AG08396 (cell line): ENCODE measurements at places on chromosomes 2 and 18.

DNA sequence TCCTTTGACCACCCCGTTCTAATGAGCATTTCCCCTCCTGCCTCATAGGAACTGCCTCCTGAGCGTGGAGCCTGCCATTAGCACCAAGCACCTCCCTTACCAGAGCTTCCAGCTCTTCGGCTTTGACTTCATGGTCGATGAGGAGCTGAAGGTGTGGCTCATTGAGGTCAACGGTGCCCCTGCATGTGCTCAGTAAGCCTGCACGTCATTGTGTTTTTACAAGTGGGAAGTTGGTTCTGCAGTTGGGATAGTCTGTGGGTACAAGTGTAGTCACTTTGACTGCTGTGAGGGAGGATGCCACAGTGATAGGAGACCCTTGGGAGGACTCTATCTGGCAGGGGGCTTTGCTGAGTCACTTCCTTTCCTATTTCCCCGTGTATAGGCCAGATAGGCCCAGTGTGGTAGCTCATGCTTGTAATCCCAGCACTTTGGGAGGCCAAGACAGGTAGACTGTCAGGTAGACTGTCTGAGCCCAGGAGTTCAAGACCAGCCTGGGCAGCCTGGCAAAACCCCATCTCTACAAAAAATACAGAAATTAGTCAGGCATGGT is 22.0 kb upstream of the POLR1B start:
- no peak for DNase-seq

DNA sequence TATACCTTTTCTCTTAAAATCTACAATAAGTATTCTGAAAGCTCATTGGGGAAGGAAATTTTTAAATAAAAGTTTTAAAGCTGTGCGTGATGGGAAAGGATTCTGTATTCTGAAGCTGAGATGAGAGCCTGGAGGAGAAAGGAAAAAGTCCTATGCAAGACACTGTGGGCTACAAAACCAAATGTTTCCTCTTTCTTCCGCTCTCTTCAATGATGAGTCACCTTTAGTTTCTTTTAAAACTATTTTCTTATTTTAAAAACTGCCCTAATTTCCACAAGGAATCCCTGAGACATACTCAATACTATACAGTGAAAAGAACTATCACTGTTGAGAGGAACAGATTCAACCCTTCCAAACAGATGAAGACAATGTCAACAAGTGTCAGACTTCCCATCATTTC is 87.4 kb downstream of the INO80D start:
- no peak for DNase-seq

DNA sequence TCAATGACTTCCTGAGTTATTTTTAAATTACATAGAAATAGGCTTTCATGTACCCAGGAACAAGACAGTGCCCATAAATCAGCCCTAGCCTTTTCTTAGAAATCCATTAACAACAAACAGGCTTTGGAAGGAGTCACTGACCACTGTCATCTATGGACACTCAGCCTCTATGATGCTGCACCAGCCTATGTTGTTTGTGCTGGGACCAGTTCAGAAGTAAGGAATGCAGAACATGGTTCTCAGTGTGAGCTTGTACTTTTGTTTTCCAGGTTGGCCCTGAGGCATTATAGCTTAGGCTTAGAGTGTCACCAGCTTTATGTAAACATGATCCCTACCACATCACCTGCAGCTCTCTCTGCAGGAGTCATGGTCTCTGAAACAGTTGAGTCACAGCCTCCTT is 335.7 kb upstream of the CDH7 start:
- no peak for DNase-seq

- DNase-seq, result no peak
Measured at GRCh38 chr2:25201265-25201664, 32.9 kb upstream of the POMC start.

DNA sequence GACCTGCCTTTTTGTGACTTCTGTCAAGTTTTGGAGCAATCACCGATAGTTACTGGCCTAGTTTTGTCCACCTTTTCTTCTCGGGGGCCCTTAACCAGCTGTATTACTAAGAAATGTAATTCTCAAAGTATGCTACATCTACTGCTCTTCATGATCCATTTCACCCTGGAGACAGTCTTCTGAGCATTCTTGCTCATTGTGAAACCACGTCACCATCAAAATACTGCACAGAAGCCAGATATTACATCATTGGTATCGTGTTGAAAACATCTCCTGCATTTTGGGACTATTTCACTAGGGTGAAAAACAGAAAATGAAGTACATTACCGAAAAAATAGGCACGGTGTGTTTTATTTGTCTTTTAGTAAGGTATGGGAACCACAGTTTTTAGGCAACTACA is 11.7 kb downstream of the LYPD6B start:
- no peak for DNase-seq

GRCh38 chr2:18498531-18498930 is 61.9 kb downstream of the RDH14 start:
- no peak for DNase-seq

DNA sequence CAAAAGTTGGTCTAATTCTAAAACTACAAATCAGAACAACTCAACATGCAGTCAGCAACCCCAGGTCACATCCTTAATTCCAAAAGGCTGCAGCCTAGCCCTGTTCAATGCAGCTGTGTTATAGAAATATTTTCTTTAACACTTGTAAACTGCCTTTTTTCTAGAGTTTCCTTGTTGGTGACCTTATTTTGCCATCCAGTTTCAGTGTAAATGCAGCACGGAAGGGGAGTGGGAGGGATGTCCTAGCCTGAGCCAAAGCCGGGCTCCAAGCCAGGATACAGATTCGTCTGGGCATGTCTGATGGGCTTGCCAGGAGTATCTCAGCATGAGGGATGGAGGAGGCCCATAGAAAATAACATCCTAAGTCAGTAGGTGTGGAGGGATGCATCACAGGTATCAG is 17.7 kb upstream of the SP3 start:
- DNase-seq, result no peak

- DNase-seq, result no peak
Measured at GRCh38 chr2:84796798-84797197, 84.1 kb downstream of the TRABD2A start.

DNA sequence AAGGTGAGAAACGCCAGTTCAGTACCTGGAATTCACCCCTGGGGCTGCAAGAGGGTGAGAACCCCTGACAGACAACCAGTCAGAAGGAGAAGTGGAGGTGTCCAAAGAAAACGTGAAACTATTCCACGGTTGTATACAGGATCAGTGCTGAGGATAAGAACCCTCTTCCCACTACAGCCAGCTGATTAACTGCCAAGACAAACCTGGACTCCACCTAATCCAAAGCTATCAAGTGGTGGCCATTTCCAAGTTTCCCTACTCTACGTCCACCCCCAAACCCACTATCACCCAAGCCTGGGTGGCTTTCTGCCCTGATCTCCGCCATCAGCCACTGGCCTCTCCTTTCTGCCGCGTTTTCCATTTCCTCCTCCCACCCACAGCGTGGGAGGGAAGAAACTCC is 312.3 kb upstream of the ID2 start:
- no peak for DNase-seq

DNA sequence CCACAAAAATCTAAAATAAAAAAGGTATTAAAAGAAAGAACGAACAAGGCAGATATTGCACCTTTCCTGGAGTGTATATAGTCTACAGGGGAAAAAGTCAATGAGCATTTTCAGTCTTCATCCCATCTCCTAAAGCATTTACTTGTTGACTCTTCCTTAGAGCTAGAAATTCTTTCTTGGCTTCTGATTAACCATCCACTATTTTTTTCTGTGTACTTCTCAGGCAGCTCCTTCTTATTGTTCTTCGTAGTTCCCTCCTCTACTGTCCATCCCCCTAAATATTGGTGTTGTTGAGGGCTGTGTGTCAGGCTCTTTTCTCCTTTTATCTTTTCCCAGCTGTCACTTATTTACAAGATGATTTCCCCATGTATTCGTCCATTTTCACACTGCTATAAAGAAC is 3.5 kb upstream of the LAPTM4A start:
- no peak for DNase-seq

DNA sequence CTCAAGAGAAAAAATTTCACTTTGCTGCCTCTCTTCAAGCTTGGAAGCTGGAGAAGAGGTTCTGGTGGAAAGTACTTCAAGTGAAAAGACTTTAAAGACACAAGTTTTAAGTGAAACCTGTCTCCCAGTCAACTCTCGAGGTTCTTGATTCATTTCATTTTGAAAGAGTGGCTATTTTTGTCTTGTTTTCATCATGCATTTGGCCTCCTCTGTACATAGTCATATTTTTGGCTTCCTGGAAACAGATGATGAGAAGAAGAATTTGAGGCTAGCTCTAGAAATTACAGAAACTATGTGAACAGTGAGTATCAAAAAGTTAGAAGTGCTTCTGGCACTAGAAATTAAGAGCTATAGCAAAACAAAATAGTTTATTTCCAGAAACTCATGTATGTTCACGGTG is 124.8 kb downstream of the DTNA start:
- no peak for DNase-seq

DNA sequence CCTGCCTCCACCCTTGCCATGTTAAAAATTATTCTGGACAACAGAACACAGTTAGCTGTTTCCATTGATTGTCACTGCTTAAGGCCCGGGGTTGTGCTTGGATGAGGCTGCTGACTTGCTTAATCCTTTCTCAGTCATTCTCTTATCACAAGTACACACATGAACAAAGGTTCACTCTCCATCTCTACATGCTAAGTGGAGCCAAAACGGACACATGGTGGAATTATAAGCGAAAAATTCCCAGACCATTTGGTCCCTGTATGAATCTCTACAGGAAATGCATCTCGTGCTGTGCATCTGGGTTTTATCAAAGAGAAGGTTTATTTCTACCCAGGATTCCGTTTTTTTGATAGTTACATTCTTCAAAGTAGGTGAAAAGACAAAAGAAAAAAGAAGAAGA is 177.5 kb upstream of the ETAA1 start:
- no peak for DNase-seq

DNA sequence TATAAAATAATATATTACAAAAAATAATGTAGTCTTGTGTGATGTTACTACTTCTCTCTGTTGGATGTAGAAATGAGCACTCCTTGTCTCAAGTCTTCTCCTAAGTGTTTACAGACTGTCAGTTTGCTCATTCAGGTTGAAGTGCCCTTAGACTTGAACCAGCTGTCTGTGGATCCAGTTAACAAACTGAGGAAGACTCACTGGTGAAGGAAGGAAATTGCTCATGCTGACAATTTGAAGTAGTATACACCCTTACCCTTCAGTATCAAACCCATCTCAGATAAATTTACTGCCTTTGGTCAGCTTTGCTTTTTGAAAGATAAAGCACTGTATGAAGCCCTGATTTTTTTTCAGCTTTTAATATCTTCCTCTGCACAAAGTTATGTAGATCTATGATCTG is 854.2 kb upstream of the ZEB2 start:
- DNase-seq, result no peak

DNA sequence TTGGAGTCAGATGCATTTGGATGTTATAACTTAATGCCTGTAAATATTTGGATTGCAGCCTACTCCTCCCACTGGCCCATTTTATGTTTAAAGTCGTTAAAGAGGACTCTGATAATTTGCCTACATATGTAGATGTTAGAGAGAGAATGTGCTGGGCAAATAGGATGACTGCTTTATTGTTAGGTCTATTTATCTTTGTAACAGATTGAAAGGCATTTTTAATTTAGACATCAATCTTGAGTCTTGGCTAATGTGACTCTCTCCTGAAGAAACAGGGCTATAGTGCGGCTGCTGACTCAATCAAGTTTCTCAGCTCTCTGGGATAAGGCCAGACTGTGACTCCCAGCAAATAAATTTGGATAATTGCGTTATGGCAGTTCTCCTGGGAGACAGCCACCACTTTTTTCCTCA is 1101.4 kb downstream of the CBLN2 start:
- no peak for DNase-seq

DNA sequence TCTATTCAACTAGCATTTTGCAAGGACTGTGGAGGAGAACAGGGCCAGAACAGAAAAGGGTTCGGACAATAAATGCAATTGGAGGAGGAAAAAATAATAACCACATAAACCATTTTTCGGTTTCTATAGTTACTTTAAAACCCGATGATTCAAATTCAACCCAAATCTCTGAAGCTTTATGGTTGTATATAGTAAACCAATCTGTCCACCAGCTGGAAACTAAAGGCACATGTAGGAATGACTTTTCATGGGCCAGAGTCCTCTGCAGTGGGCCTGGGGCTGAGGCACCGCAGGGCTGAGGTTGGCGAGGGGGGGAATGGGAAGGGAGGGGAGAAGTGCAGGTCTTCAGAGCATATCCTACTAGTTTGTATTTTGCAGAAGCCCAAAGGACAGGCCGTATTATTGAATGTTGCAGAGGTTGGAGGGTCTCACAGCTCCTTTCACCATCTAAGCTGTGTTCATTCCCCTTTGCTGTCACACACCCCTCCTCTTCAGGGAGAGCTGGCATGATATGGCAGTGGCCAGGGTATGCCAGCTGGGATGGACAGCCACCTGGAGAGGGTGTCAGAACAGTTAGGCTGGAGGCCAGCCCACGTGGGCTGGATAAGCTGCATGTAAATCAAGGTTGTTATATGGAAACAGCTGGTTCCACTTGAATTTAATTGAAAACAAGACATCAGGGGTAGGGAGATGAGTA is 267.1 kb downstream of the PRKCE start:
- no peak for DNase-seq

GRCh38 chr2:55001716-55002115 is 48.5 kb downstream of the RTN4 start:
- DNase-seq, result no peak

DNA sequence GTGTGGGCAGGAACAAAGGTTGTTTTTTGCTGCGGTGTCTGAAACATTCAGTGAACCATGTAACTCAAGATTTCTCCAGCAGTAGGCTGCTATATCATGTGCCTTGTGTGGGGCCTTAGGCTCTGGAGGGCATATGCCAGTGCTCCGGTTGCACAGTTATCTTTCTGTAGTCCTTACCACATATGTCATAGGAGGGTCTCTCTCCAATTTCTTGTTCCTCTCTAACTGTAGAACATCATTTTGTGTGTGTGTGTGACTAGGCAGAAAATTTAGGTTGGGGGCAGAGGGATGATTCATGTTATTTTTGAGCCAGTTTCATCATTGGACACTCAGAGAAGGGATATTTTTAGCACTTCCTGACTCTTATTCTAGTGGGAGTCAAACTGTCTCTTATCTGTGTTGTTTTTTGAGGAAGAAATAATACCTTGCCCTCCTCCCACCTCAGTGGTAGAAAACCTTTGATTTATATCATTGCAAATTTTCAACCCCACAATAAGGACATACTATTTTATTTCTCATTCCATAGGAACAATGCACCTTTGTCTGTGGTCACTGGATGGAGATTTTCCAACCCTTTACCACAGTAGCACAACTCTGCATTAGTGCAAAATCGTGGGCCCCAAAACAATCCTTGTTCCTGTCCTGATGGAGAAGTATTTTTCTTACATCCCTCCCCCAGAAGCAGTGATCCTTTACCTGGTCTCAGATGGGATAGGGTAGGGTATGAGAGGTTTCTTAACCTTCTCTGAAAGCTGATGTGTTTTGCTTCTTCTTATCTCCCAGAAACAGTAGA is 113.9 kb downstream of the CCDC74A start:
- no peak for DNase-seq

DNA sequence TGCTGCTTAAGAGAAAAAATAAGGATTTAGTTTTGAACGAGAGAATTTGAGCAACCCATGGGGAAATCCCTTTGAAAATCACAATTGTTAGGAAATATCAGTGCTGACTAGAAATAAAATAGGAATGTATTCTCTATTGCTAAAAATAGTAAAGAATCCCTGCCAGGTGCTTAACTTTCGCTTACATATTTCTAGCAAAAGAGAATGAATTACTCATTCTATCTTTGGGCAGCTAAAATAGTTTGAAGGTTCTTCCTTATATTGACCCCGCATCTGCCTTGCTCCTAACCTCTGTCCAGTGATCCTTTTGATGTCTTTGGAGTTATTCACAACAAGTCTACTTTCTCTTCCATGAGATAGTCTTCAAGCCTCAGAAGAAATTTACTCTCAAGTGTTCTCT is 103.8 kb downstream of the PLCL1 start:
- no peak for DNase-seq
